ENCODE measurements at places on chromosomes 5 and 9.

DNA sequence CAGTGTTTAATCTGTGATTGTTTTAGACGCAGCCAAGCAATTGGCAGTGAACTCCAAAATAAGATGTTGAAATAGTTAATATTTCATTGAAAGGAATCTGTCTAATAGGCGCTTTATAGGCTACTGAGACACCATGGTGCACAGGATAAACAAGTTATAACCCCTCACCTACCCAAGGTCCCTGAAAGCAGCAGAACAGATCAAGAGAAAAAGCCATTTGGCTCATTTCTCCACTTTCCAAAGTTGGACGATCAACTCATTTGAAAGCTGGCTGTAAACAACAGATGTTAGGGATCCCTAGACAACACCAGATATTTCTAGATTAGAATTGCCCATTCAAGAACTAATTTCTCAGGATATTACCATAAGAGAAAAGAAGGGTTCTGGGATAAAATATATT lies 4.9 kb downstream of the PUM3 start:
- no peak for DNase-seq

DNA sequence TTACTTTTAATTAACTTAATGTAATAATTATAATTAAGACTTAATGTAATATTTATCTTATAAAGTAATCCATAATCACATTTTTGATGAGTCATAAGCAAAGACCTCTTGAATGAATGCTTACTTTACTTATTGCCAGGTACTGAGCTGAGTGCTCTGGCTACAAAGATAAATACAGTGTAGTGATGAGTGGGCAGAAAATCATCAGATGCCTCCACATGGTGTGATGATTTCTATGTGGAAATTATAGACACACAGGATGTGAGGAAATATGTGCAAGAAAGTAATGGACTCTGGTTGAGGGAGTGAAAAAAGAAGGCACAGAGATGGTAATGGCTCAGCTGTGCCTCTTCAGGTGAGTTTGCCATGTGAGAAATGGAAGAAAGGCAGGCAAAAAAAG lies 422.6 kb upstream of the CD180 start:
- DNase-seq, result no peak

GRCh38 chr5:74206579-74207550 lies 433.7 kb downstream of the ENC1 start:
- DNase-seq, result no peak

GRCh38 chr9:100600521-100601079 lies 22.7 kb downstream of the CAVIN4 start:
- peak; percentile 72 for DNase-seq

- DNase-seq, result peak; percentile 90
Measured at GRCh38 chr9:99819856-99820684, 1.6 kb upstream of the NR4A3 start.
